Activated CD4-positive, alpha-beta memory T cell treated with anti-CD3 and anti-CD28 coated beads, Interleukin-2, amount 10 ng/mL, durations not matched to agents 7 days and 5 days (primary cell): ENCODE measurements at places on chromosomes 1 and 21.

DNA sequence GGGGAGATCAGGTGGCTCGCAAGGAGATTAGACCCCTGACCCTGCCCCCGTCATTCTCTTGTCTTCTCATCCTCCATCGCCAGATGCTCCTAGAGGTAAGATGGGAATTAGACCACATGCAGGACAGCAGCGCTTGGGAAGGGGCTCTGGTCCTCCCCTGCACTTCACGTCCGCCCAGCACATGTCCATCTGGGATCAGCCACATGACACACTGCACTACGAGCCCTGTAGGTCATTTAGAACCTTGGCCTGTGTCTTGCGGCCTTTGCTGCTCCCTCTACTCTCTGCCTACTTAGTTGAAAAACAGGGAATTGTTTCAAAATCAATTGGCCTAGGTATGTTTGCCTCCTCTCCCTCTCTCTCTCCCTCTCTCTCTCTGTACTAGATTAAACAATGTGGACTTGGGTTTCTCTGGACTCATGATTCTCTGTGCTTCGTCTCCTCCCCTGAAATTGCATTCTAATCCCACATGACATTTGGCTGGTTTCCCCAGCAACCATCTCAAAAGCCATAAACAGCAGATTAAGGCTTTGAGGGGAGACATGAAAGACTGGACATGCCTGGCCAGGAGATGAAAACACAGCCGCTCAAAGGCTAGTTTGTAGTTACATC, 3.8 kb upstream of the NCMAP start:
- DNase-seq = no peak

DNA sequence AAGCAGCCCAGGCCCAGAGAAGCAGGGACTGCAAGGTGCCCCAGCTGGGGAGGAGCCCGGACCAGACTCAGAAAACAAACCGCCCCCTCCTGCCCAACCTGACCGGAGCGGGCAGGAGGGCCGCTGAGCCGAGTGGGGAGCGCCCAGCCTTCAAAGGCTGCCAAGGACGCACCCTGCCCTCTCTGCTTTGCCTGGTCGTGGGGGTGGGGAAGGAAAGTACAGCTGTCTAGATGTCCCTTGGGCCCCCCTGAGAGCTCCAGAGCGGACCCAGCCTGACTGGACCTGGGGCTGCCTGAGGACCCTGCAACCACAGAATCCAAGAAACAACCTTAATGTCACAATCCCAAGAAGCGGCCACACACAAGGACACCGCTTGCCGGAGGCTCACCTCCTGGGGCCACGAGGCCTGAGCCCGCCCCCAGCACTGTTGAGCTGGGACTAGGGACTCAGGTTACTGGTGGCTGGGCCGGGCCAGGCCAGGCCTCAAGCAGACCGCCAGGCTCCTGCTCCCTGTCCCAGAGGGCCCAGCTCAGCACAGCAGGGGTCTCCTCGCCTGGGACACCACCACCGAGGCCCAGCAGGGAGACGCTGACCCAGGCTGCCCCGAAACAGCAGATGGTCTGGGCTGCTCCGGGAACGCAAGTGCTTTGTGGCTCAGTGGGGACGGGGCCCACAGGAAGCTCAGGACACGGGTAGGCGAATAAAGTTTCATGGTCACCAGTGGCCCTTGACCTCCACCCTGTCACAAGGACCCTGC, 1.4 kb downstream of the DVL1 start:
- no peak for DNase-seq

DNA sequence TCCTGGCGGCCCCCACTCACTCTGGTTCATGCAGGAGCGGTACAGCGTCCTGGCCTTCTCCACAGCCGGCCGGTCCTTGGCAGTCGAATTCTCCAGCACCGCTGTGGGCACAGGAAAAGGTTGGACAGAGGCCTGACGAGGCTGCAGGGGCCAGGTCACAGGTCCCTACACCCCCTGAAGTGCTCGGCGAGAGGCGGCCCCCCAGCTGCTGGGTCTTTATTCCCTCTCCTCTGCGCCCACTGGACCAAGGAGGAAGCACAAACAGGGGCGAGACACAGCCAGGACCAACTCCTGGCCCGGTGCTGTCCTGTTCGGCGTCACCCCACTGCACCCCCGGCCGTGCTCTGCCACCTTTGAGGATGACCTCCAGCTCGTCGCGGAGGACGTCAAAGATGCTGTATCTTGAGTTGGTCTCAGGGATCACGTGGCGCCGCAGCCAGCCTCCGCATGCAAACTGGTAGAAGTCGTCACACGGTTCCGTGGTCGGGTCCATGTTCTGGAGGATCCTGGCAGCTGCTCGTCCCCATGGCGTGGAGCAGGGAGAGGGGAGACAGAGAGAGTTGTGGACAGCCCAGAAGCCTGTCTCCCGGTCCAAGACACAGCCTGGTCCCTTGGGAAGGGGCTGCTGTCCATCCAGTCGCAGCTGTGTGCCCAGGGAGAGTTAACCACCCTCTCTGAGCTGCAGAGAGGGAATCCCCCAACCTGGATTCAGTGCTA, 22.9 kb downstream of the PRXL2B start:
- no peak for DNase-seq

DNA sequence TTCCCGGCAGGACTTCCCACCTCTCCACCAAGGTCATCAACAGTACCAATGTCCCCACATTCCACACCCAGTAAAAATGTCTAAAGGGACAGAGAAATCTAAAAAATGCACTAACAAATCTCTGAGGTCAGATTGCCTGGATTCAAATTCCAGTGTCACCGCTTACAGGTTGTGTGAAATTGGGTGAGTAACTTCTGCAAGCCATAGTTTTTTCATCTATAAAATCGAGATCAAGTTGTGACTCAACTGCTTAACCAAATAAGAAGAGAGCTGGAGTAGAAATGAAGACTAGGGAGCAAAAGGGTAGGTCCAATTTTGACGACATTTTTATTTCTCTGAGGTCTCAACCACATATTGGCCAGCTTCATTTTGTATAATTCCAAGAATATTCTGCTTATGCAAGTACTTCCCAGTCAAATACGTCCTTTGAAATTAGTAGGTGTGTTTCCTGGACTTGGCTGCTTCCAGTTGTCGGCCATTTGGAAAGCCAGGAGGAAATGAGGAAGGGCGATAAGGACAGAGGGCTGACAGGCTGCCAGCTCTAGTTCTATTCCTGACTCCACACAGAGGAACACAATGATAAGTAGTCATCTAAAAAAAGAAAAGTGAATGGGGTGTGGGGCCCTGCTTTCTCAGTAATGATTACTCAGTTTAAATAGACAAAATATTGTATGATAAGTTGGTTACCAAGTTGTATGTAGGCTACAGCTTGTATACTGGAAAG, 57.7 kb upstream of the ZC3H11B start:
- no peak for DNase-seq
